T1000 (cell line): ENCODE measurements at places on chromosomes 1 and 21.

DNA sequence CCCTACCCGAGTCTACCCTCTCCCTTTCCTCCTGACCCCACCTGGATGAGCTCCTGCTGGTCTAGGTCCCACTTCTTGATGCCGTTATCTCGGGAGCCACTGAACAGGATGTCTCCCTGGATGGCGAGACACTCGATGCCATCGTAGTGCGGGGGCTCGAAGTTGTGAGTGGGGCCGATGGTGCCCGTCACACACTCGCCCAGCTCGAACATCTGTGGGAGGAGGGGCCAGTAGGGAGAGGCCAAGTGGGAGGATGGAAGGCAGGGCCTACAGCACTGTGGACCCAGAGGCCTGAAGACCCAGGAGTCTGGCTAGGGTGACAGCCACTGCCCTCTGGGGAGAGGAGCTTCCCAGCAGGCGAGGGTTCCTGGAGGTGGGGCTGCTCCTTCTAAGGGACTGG is 48.1 kb downstream of the KIF21B start:
- DNase-seq = no peak

DNA sequence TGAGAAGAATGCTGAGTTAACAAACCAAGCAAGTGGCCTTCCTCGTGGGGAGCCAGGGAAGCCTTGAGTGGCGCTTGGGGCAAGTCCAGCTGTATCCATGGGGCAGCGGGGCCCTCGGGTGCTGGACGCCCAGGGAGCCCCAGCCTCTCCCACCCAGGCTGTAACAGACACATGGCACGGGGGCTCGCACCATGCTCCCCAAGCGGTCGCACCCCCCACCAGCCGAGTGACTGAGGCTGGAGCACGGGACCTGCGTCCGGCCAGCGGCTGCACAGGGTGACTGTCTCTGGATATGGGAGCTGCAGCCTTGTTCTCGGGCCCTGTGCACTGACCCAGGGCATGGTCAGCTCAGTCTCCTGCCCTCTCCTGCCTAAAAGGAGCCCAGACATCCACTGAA is 53.9 kb upstream of the ACTRT2 start:
- no peak for DNase-seq

DNA sequence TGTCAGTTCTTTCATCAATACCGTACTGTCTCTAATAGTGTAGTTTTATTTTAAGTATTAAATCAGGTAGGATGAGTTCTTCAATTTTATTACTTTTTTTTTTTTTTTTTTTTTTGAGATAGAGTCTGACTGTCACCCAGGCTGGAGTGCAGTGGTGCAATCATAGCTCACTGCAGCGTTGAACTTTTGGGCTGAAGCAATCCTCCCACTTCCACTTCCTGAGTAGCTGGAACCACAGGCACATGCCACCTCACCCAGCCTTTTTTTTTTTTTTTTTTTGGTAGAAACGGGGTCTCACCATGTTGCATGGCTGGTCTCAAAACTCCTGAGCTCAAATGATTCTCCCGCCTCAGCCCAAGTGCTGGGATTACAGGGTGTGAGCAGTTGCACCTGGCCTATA is 44.3 kb downstream of the INAVA start:
- no peak for DNase-seq

- DNase-seq = no peak
Measured at GRCh38 chr1:104854529-104854928, 1104.8 kb downstream of the AMY1C start.

GRCh38 chr1:180141381-180141934 is 13.2 kb upstream of the QSOX1 start:
- DNase-seq = no peak

DNA sequence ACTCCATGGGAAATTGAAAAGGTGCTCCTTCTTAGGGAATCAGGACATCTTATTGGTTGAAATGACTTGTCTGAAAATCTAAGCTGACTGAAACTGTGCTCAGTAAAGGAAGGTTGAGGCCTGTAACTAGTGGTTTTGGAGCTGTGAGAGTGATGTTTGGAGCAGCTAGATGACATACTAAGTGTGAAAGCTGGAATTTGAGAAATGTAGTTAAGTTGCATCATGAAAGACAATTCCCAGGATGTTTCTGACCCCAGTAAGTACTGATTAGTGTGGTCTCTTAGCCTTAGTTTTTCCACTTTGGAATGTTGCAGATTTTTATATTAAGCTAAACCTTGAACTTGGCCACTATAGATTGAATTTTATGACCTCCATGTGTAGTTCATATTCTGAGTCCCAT is 154.9 kb downstream of the PAPPA2 start:
- no peak for DNase-seq

DNA sequence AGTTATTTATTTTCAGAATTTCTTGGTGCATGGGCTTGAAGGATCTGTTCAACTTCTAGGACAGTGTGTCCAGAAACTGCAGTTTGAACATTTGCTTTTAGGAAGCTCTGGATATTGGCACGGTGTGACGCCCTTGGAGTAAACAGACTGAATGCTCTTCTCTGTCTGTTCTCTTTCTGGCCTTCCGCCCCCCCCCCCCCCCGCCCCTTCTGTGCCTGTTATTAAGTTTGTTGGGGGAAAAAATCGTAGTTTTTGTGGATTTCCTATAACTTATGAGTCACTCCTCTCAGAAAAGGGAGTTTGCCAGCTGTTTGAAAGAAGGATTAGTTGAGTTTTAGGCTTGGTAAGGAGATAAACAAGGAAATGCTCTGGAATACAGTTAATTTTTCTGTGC is 1.2 kb downstream of the KCTD3 start:
- DNase-seq = no peak

DNA sequence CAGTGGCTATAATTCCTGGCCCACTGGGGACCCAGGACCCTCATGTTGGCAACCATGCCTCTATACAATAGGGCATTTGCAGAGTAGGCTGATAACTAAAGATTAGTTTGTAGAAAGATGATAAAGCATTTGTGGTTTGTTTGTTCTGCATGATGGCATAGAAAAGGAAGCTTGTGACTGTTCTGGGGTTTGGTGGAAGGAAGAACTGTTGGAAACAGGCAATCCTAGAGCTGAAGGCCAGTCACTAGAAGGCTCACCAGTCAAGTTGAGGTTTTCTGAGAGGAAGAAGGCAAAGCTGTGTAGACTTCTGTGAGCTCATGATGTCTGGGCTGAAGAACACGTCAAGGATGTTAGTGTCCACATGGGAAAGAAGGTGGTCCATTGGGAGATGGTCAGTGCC is 140.3 kb upstream of the VANGL1 start:
- DNase-seq = no peak

DNA sequence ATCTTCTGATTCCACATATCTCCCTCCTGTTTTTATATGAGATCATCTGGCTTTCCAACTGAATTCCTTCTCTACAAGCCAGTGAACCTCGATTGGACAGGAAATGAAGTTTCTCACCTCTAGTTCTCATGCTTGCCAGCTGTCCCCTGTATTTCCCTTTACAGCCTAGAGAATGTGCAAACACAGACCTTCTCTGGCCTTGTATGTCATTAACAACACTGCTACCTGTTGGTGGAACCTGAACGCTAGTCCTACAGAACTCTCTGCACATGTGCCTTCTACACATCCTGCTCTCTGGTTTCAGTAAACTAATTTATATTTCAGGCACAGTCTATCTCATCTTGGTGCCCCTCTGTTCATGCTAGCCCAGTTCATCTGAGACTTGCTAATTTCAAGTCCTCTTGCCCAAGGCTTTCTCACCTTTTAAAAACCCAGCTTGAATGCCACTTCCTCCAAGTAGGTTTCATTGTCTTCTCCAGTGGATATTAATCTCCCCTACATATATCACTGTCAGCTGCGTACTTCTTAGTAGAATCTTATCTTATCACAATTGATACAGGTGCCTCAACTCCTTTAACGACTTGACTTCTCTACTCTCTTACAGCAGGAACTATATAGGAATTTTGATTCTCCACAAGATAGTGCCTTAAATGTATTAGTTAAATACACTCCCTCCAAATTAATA is 549.9 kb downstream of the PLPP3 start:
- DNase-seq = no peak

GRCh38 chr21:38734646-38735365 is 70.9 kb upstream of the ETS2 start:
- DNase-seq = no peak

DNA sequence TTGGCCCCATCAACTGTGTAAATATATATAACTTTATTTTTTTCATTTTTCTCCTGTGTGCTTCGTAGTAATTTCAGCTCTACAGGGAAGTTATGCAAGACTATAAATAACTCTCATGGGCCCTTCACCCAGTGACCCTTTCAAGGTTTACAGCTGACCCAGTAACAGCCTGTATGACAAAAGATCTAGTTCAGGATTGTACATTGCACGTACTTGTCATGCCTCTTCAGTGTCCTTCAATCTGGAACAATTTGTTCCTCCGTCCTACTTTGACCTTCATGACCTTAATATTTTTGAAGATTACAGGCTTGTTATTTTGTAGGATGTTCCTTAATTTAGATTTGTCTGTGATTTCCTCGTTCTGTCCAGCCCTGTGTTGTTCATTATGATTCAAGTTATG is 40.5 kb downstream of the BRINP2 start:
- no peak for DNase-seq

DNA sequence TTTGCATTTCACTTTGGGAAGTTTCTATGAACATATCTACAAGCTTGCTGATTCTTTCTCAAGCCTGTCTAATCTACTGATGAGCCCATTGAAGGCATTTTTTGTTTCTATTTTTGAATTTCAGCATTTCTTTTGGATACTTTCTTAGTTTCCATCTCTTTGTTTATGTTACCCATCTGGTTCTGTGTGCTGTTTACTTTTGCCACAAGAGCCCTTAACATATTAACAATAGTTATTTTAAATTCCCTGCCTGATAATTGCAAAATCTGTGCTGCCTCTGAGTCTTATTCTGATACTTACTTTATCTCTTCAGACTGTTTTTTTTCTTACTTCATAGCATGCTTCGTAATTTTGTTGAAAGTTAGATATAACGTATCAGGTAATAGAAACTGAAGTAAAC is 75.8 kb upstream of the ZRANB2 start:
- no peak for DNase-seq

GRCh38 chr21:34553151-34553952 is 41.3 kb upstream of the KCNE1 start:
- DNase-seq = no peak

DNA sequence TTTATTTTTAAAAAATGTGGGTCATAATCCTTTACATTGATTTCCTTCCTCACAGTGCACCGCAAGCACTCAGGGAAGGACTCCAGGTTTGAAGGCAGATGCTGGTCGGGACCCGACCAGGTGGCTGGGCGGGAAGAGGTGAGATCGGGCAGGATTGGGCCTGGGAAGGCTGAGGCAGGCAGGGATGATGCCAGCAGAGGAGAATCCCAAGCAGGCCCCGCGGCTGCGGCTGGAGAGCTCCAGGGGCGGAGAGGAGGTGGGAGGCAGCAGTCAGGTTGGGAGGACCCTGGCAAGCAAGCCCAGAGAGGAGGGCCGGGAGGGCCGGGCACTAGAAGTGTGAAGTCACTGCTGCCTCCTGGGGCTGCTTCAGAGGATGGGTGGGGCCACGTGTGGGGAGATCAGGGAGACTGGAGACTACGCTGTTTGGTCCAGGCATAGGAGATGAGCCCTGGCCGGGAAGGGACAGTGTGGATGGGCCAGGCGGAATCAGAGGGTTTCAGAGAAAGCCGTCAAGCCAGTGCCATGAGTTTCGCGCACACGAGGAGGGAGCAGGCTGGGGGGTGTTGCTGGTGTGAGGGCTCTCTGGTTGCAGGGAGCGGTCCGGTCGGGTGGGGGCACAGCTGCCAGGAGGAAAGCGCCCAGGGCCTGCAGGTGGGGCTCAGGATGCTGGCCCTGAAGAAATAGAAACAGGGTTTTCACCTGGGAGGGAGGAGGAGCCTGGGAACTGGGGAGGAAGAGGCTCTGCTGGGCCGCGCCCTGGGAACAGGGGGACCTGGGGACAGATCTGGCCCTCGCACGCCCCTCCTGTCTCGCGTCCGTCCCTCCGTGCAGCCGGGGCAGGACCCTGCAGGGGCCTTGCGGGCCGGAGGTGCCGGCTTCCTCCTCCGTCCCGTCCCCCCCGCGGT is 888 bp upstream of the COL18A1 start:
- no peak for DNase-seq

- DNase-seq = no peak
Measured at GRCh38 chr1:93880731-93881130, 1.7 kb upstream of the DNTTIP2 start.

GRCh38 chr21:17402937-17403336 is 109.9 kb upstream of the CXADR start:
- DNase-seq = no peak

GRCh38 chr1:190975827-190976226 is 498.2 kb upstream of the BRINP3 start:
- DNase-seq = no peak

GRCh38 chr1:248751142-248751541 is 4.4 kb downstream of the LYPD8 start:
- no peak for DNase-seq

DNA sequence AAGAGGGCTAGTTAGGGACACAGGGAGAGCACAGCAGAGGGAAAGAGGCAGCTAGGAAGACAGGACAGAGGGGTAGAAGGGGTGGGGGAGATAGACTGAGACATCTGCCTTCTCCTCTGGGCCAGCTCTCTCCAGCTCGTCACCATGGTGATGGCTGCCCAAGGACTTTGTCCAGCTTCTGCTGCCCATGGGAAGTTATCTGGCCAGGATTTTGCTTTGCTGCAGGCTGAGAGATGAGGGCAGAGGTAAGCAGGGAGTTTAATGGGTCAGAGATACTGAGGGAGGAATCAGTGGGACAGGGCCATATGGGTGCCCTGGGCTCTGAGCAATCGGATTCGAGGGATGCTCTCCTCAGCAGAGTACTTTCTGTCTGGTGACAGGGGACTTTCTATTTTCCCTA is 34.5 kb upstream of the GPR37L1 start:
- no peak for DNase-seq

GRCh38 chr1:169618367-169618766 is 11.6 kb downstream of the SELP start:
- no peak for DNase-seq

GRCh38 chr21:29793712-29794111 is 146.1 kb downstream of the GRIK1 start:
- no peak for DNase-seq

DNA sequence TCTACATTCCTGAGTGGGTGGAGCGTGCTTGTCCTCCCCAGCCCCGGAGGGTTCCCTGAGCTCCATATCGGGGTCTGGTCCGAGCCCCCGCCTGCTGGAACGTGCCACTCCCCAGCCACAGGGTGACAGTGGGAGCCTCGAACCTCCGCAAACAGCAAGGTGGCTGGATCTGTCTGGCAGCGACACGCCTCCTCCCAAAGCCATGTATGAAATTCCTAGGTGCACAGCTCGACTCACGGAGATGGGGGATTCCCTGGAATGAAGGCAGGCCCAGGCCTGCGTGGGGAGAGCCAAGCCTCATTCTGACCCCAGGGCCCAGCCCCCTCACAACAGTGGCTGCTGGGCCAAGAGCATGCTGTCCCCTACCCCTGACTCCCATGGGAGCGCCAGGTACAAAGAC is 32.9 kb downstream of the TP73 start:
- DNase-seq = no peak
